ENCODE measurements at places on chromosomes 7 and 10.

- no peak for DNase-seq
Observed at GRCh38 chr7:99079104-99079503, 64.8 kb downstream of the SMURF1 start.

DNA sequence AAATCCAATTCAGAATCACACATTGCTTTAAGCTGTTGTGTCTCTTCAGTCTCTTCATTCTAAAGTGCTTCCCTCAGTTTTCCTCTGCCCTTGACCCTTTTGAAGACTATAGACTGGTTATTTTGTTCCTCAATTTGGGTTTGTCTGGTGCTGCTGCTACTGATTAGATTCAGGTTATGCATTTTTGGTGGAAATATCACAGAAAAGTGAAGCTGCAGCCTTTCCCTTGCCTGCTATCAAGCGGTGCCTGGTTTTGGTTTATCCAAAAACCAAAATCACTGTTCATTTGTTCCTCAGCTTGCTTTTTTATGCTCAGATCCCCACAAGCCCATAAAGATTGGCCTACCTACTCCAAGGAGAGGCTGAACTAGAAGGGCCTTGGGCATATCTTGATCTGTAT lies 55.2 kb downstream of the ELMO1 start:
- DNase-seq, result no peak

DNA sequence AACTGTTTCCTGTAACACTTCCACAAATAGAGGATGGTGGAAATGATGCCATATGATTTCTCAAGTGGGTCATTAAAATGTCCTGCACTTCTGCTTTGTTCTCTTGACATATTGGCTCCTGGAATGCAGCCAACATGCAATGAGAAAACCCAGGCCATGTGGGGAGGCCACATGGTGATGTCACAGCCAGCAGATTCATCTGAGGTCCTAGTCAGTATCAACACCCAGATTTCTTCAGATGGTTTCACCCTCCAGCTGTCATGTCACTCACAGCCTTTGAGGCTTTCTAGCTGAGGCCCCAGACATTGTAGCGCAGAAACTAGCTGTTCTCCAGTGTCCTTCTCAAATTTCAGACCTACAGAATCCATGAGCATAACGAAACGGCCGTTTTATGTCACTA lies 102.3 kb upstream of the NUPR2 start:
- DNase-seq, result no peak

GRCh38 chr7:82760831-82761230 lies 317.3 kb upstream of the CACNA2D1 start:
- DNase-seq, result no peak

DNA sequence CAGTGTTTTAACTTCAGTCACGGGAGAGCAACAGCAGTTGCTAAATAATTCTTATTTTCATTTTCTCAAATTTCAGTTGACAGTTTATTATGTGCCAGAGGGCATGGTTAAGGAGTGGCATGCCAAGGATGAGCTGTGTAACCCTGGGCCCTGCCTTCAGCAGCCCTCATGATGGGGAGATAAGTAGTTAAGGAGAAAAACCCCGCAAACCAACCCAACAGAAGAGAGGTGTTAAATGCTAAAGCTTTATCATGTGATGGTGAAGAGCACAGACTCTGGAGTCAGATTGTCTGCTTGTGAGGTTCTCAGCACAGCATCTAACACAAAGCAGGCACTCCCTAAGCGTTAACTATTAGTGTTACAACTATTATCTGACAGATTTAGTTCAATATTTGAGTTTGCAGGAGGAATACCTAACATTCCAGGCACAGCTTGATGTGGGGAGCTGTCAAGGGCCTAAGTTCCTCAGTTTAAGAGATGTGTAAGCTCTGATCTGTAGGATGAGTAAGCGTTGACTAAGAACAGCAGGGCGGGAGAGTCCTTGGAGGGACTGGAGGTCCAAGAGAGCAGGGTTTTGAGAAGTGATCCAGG lies 29.6 kb downstream of the STAM start:
- no peak for DNase-seq

DNA sequence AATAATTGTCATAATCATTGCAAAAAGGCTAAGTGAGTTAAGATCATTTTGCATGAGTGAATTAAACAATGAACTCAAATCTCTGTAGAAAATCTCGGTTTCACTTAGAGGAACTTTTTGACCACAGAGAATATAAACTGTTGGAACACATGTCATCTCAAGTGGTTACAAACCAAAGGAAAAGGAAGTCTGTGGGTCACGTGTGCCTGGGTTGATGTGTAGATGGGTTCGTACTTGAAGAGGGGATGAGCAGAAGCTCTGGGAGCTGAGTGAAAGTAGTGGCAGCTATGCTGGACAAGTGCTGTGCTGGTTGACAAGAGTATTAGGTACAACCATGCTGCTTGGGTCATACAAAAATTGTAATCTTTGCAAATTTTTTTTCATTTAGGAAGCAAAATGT lies 35.0 kb downstream of the GLRX3 start:
- no peak for DNase-seq

GRCh38 chr7:157977717-157978496 lies 609.7 kb downstream of the PTPRN2 start:
- DNase-seq, result no peak

- no peak for DNase-seq
Observed at GRCh38 chr7:80088705-80089104, 45.9 kb upstream of the GNAI1 start.

GRCh38 chr7:158265743-158266080 lies 321.9 kb downstream of the PTPRN2 start:
- no peak for DNase-seq

DNA sequence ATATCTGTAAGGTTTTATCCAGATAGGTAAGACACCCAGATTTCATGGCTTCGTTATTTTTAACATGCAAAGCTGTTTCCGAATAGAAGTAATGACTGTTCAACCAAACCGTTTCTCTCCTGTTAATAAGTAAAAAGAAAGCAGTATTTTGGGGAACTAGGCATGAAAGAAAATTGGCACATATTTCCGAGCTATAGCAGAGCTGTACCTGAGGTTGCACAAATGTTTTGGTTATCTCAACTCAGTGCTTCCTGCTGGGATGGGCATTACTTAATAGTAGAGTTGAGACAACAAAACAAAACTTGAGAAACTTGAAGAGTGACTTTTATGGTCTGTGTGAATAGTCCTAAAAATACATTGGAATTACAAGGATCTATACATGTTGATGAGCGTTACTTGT lies 564.3 kb upstream of the SORCS1 start:
- DNase-seq, result no peak

DNA sequence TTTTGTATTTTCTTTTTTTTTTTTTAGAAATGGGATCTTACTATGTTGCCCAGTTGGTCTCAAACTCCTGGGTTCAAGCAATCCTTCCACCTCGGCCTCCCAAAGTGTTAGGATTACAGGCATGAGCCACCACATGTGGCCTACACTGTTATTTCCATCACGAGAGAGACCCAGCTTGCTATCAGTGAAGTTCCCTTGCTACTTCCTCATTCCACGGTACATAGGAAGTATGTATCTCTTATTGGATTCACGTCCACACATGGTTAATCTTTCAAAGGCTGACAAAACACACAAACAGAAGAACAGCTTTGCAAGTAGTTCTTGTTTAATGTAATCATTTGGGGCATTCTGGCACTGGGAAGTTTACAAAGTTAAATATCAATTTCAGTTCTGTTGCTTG lies 50.9 kb downstream of the DCLRE1A start:
- no peak for DNase-seq

- DNase-seq, result no peak
Observed at GRCh38 chr7:86867163-86867762, 192.2 kb downstream of the ELAPOR2 start.

- DNase-seq, result no peak
Observed at GRCh38 chr10:28850784-28851183, 173.5 kb downstream of the BAMBI start.

DNA sequence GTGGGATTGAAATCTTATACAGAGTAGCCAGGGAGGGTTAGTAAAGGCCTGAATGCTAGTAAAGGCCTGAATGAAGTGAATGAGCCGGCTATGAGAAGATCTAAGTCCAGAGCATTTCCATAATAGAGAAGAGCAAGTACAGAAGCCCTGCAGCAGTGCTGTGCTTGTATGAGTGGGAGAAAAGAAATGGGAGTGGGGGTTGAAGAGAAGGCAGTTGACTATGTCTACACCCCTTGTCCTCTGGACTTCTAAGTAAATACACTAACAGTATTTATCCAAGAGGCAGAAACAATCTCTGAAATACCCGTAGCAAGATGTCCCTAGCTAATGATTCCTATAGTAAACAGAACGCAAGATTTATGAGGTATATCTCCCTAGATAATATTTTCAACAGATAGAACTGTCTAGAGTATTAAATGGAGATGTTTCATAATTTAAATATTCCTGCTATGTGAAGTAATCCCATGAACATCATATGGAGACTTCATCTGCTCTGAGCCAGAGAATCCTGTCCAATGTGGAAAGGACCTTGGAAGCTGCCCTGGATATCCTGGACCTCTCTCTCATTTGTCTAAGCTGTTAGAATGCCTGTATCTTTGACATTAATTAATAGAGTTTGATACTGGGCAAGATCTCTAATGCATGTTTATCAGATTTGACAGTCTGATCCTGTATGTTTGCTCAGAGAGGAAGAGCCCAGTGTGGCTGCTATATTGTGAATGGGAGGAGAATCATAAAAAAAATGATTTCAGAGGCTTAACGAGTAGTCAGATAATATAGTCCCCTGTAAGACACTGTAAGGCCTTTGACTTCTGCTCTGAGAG lies 171.6 kb downstream of the LRRN3 start:
- DNase-seq, result no peak

DNA sequence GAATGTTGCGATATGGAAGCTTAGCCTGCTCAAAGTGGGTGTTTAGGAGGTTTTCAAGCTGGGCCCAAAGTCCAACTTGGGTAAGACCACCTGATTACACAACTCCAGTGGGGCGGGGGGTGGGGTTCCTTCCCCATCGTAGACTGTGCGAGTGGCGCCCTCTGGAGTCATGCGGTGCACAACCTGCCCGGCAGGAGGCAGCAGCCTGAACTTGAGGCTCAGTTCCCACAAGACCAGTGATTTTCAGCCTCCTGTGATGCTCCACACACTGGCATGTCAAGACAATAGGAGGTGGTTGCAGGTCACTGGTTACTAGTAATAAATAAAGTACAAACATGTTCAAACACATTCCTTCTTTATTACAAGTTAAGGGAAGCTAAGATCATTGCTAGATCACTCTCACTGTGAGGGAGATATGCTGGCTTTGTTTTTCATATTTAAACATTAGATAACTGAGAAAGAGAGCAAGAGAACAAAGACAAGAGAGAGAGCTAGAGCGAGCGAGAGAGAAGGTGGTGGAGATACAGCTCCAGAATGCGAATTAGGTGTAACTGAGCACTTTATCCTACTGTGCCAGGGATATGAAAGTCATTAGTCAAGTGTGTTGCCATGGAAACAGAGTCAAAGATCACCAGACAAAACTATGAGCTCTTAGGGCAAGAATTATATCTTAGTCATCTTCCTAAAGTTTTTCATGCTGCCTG lies 97.4 kb upstream of the BMPER start:
- no peak for DNase-seq

- DNase-seq, result no peak
Observed at GRCh38 chr7:14321947-14322346, 332.5 kb upstream of the ETV1 start.

DNA sequence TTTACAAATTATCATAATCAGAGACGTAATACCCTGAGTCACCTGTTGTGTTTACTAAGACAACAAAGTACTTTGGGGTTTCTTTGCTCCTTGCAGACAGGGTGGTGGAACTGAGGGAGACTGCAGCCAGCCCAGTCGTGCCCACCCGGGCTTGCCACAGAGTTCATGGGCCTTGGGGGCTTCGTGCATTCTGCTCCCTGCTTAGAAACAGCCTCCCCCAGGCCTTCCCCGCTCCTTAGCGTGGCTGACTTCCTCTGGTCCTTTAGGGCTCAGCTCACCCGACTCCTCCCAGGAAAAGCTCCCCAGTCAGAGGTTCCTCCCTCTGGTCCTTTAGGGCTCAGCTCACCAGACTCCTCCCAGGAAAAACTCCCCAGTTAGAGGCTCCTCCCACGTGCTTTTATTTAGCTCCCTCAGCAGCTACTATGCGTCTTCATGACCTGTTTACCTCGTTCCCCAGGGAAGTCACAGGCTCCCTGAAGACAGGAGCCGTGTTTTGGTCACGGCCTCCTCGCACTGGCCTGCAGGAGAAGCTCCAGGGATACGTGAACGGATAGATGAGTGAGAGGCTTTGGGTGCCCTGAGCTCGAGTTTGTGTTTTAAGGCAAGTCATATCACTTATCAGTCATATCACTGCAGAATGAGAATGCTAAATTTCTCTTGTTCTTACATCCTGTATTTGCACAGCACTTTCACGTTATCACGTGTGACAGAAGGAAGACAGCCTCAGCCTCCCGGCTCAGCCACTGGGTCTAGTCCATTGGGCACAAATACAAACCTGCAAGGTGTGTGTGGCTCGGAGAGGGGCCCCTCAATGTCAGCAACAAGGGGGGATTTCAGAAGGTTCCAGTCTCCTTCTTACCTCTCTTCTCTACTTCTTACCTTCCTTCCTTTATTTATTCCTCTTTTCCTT lies 52.7 kb upstream of the VIPR2 start:
- DNase-seq, result no peak

GRCh38 chr10:93180482-93180931 lies 106.8 kb downstream of the CYP26A1 start:
- DNase-seq, result no peak

DNA sequence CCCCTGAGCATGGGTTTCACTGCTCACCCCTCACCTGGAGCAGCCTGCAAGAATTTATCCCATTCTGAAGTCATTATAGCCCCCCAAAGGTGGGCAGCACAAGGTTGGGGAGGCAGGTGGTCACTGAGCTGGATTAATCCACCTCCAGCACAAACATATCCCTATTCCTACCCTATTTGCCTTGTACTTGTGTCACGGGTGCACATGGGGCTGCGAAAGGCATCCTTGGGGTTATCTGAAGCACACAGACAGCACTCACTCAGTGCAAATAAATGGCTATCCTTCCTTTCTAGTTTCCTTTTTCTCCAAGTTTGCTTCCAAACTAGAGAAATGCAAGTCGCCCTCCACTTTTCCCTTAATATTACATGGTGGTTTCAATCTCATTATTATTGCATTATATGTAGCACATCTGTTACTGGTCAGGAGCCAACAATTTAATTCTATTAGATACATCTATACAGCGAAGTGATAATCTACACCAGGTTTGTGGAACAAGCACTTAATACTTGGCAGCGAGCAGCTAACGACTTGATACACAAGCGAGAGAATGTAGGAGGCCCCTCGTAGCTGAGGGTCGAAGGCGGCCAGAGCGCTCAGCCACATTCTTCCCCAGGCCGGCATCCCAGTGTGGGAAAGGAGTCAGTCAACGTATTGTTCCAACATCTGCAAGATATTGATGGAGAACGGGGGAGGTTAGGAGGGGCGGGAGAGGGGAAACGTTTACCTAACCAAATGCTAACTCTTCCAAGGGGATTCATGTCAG lies 121.3 kb upstream of the HABP2 start:
- DNase-seq, result no peak

- DNase-seq, result no peak
Observed at GRCh38 chr10:49071160-49071761, 44.1 kb downstream of the VSTM4 start.

GRCh38 chr10:101322266-101323108 lies 31.5 kb upstream of the BTRC start:
- DNase-seq, result no peak

- no peak for DNase-seq
Observed at GRCh38 chr7:23863209-23863787, 153.3 kb downstream of the STK31 start.

- DNase-seq, result no peak
Observed at GRCh38 chr10:130974166-130974565, 337.4 kb downstream of the TCERG1L start.

Measured in effector CD4-positive, alpha-beta T cell (primary cell).